ENCODE measurements at places on chromosomes 7 and 10.
A peak's percentile ranks its signal among the peaks of the same experiment; 100 is the strongest.

GRCh38 chr7:27510541-27510940 lies 152.1 kb downstream of the HIBADH start:
- DNase-seq = no peak
- no peaks in the 10 kb centered on the region for H3K36me3 ChIP-seq
- H3K4me1 ChIP-seq = no peaks in the 10 kb centered on the region
- H3K4me3 ChIP-seq = no peak overlapping the region
- no peaks in the 10 kb centered on the region for H3K27me3 ChIP-seq
- no peak overlapping the region for H3K27ac ChIP-seq

- H3K4me1 ChIP-seq = no peaks in the 10 kb centered on the region
- H3K36me3 ChIP-seq = peaks cover 5% of the 10 kb centered on the region
- H3K27ac ChIP-seq = no peak overlapping the region
Measured at GRCh38 chr7:128997181-128997580, 57.7 kb downstream of the TNPO3 start.

DNA sequence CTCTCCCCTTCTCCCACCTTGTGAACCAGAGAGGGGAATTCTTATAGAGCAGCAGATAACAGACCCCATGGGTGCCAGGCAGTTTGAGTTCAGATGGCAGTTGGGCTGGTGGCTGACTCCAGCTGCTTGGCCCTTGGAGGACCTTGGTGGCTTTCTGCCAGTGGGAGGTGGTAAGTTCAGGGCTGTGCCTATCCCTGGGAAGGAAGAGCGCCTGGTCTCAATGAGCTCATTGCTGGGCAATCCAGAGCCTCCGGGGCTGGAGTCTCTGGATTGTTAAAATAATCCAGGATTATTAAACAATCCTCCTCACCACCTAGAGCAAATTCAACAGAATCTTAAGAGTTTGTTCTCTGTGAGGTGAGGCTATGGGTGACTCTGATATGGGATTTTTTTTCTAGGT lies 105.2 kb downstream of the FANK1 start:
- no peak overlapping the region for H3K27ac ChIP-seq
- no peak overlapping the region for H3K4me3 ChIP-seq
- DNase-seq = no peak
- H3K27me3 ChIP-seq = no peaks in the 10 kb centered on the region
- no peaks in the 10 kb centered on the region for H3K4me1 ChIP-seq
- no peaks in the 10 kb centered on the region for H3K36me3 ChIP-seq

DNA sequence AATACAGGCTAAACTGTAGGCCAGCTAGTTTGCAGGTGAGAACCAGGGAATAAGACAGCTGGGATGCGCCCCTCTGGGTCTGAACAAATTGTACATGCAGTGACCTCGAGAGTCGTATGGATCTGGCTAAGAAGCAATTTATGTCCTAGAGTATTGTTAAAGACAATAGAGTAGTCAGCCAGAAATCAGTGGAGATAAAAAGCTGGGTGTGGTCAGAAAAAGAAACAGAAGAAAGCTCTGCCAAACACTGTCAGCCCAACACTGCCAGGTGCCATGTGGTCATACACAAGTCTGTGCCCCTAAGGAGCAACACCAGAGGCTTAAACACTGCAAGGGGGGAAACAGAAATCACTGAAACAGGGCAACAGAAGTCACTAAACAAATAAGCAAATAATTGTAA lies 62.2 kb downstream of the CNOT4 start:
- peaks cover 22% of the 10 kb centered on the region for H3K4me1 ChIP-seq
- no peak overlapping the region for H3K27ac ChIP-seq
- no peaks in the 10 kb centered on the region for H3K27me3 ChIP-seq
- H3K36me3 ChIP-seq = no peaks in the 10 kb centered on the region
- DNase-seq = no peak

DNA sequence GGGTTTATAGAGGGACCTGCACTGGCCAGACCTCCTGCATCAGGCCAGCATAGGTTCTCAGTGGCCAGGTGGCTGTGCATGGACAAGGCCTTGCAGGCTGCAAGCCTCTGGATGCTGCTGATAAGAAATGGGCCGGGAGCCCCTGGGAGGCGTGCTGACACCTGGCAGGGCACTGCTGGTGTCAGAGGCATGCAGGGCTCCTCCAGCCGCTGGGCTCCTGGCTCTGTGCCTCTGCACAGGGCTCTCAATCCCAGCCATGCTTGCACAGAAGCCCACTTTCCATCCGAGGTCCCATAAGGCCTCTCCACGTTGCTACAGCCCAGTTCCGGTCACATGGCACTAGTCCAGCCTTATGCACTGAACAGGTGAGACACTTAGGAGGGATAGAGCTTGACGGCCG lies 27.3 kb downstream of the ANTXRL start:
- no peak for DNase-seq
- H3K27me3 ChIP-seq = no peaks in the 10 kb centered on the region
- H3K36me3 ChIP-seq = no peaks in the 10 kb centered on the region
- H3K27ac ChIP-seq = no peak overlapping the region
- H3K4me3 ChIP-seq = no peak overlapping the region

- peaks cover 79% of the 10 kb centered on the region for H3K36me3 ChIP-seq
- peaks cover 14% of the 10 kb centered on the region for H3K4me1 ChIP-seq
Measured at GRCh38 chr10:6221971-6222751, 19.4 kb downstream of the PFKFB3 start.

- H3K27me3 ChIP-seq = no peaks in the 10 kb centered on the region
- H3K4me1 ChIP-seq = no peaks in the 10 kb centered on the region
- no peak overlapping the region for H3K4me3 ChIP-seq
- H3K27ac ChIP-seq = no peak overlapping the region
Measured at GRCh38 chr7:46972205-46972604, 609.7 kb downstream of the TNS3 start.

GRCh38 chr10:130776724-130777123 lies 534.8 kb downstream of the TCERG1L start:
- H3K27ac ChIP-seq = no peak overlapping the region
- no peak overlapping the region for H3K4me3 ChIP-seq
- DNase-seq = no peak
- no peaks in the 10 kb centered on the region for H3K36me3 ChIP-seq
- H3K4me1 ChIP-seq = no peaks in the 10 kb centered on the region

GRCh38 chr10:11153766-11154165 lies 136.1 kb downstream of the CELF2 start:
- H3K4me3 ChIP-seq = no peak overlapping the region
- H3K4me1 ChIP-seq = peaks cover 44% of the 10 kb centered on the region
- H3K36me3 ChIP-seq = no peaks in the 10 kb centered on the region
- H3K27ac ChIP-seq = no peak overlapping the region
- DNase-seq = no peak
- no peaks in the 10 kb centered on the region for H3K27me3 ChIP-seq

DNA sequence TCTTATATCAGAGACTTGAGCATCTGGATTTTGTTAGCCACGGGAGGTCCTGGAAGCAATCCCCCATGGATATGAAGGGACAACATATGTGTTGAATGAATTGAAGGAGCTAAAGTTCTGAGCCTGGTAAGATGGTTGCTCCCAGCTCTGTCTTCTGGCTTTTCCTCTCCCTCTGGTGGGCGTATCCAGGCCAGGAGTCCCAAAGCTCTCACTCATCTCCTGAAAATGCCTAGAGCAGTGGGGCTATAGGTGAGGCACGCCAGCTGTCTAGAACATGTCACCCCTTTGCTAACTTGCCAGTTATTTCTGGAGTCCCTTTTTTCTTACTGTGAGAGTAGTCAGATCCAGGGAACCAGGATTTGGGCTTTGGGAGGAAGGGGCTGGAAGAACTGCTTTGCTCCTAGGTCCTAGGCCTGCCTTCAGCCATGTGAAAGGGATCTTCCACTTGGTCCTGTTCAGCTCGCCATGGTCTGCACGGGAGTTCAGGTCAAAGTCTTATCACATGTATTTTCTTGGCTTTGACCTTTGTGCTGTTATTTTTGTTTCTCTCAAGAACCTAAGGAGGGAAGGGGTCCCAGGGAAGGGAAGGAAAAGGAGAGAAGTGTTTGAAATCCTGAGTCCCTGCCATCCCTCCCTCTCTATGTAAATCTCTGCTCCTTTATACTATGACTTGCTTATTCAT lies 73.6 kb downstream of the MINPP1 start:
- H3K27ac ChIP-seq = no peak overlapping the region
- H3K4me1 ChIP-seq = no peaks in the 10 kb centered on the region
- no peak for DNase-seq
- H3K27me3 ChIP-seq = no peaks in the 10 kb centered on the region
- H3K36me3 ChIP-seq = no peaks in the 10 kb centered on the region
- no peak overlapping the region for H3K4me3 ChIP-seq

DNA sequence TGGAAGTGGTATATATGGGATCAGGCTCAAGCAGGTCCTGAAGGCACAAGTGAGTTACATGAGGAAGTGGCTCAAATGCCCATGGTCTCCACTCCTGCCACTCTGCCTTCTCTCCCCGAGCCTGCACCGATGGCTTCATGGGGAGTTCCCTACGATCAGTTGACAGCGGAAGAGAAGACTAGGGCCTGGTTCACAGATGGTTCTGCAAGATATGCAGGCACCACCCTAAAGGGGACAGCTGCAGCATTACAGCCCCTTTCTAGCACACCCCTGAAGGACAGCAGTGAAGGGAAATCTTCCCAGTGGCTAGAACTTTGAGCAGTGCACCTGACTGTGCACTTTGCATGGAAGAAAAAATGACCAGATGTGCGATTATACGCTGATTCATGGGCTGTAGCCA lies 95.3 kb downstream of the HOXA1 start:
- no peak overlapping the region for H3K27ac ChIP-seq
- no peak overlapping the region for H3K4me3 ChIP-seq
- H3K36me3 ChIP-seq = no peaks in the 10 kb centered on the region
- DNase-seq = no peak
- H3K4me1 ChIP-seq = no peaks in the 10 kb centered on the region
- no peaks in the 10 kb centered on the region for H3K27me3 ChIP-seq

- H3K36me3 ChIP-seq = no peaks in the 10 kb centered on the region
- peaks cover 3% of the 10 kb centered on the region for H3K4me1 ChIP-seq
- H3K27me3 ChIP-seq = no peaks in the 10 kb centered on the region
- H3K27ac ChIP-seq = no peak overlapping the region
- no peak for DNase-seq
- no peak overlapping the region for H3K4me3 ChIP-seq
Measured at GRCh38 chr7:91892821-91893340, 12.4 kb upstream of the MTERF1 start.

DNA sequence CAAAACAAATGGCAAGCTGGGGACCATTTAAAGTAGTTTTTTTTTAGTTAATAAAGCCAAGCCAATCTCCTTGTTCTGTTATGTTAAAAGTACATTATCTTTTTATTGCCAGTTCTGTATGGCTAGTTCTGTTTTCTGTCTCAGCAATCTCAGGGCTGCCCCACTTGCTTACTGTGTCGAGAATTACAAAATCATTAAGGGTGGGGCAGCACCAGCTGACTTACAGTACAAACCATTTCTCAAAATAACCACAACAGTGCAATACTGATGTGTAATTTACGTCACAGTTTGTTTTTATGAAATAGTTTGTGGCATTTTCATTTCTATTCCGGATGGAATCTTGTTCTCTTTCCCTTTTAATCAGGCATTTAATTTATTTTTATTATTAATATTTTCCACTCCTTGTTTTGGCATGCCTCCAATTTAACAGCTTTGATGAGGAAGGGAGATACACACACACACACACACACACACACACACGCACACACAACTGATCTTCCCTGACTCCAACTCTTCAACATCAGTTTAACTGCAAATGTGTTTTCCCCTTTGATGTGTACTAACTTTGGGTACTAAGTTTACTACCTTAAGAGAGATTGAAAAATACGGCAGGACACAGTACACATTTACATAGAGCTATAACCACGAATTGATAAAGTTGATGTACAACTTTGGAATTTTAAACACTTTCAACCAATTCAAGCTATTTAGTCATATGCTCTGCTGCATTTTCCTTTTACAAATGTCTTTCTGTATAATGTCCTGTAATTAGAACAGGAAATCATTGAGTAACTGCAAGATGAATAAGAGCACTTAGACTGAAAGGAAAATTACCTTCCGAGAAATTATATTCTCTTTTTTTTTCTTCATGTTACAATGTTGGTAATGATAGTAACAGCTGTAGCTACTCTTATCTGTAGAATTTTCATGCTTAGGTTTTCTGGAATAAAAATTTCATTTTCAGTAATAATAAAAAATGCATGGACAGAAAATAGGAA lies 91.5 kb downstream of the ARID5B start:
- no peak overlapping the region for H3K4me3 ChIP-seq
- H3K27me3 ChIP-seq = no peaks in the 10 kb centered on the region
- H3K27ac ChIP-seq = peak overlapping the region; percentile 91

DNA sequence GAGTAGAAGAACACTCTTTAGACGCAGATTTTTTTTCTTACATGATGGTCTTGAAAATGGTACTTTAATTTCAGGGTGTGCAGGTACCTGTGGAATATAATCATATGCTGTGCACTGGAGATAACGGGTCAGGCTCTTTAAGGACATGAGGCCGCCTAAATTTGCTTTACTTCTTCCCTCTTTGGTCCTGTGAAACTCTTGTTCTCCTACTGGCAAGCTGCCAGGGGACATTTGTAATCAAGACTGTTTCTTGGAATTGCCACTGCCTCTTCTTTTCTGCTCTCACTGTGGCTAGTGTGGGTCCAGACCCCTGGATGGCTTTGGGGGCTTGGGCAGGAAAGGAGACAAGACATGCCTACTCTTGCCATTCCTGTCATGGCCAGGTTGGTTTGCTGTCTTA lies 146.0 kb downstream of the SND1 start:
- no peaks in the 10 kb centered on the region for H3K36me3 ChIP-seq
- H3K4me3 ChIP-seq = no peak overlapping the region
- no peak for DNase-seq
- no peak overlapping the region for H3K27ac ChIP-seq

DNA sequence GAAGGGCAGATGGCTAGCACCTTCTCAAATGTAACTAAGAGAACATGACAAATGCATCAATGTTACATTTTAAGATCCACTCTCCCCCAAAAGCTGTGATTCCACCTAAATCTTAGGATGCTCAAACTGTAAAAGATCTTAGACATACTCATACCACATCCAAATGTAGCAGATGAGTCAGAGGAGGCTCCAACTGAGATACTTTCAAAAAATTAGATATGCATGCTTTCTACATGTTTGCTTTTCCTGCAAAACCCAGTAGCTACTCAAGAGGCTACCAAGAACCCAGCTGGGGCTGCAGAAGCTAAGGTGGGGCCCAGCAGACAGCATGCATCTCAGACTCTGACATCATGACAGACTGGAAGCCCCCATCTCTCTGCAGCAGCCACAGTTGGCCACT lies 31.4 kb upstream of the FRMD4A start:
- no peaks in the 10 kb centered on the region for H3K27me3 ChIP-seq
- no peaks in the 10 kb centered on the region for H3K36me3 ChIP-seq
- no peak overlapping the region for H3K4me3 ChIP-seq
- no peak for DNase-seq
- no peak overlapping the region for H3K27ac ChIP-seq
- no peaks in the 10 kb centered on the region for H3K4me1 ChIP-seq

- H3K4me3 ChIP-seq = no peak overlapping the region
- DNase-seq = no peak
- H3K36me3 ChIP-seq = no peaks in the 10 kb centered on the region
- no peaks in the 10 kb centered on the region for H3K27me3 ChIP-seq
- no peak overlapping the region for H3K27ac ChIP-seq
Measured at GRCh38 chr10:34637418-34637911, 177.6 kb downstream of the PARD3 start.

DNA sequence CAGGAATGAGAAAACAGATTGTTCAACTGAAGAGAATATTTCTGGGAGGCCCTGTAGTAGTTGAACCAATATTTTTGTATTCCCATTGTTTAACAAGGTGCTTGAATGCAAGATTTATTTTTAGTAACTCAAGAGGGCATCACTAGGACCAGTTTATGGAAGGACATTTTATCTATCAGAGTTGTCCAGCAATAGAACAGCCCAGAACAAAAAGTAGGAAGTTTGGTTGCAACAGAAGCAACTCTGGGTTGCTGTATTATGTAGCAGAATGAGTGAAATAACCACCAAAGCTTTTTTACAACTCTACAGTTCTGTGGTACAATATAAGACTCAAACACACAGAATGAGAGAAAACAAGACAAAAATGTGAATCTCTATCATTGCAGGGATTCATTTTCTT lies 34.7 kb downstream of the CPED1 start:
- no peak overlapping the region for H3K4me3 ChIP-seq
- H3K4me1 ChIP-seq = no peaks in the 10 kb centered on the region
- no peaks in the 10 kb centered on the region for H3K36me3 ChIP-seq
- H3K27ac ChIP-seq = peak overlapping the region; percentile 67

Data from esophagus squamous epithelium (tissue), 5 donors.